ENCODE measurements at places on chromosomes 6 and 20. TPM values are rescaled to one million over a fixed set of nuclear protein-coding genes. Genes with fewer than 3 reads are reported as not detected.

MAVS gene
- 21.9 TPM for total RNA-seq

EFCAB8 gene
- total RNA-seq: 0.15 TPM

C20orf202 gene
- not detected for total RNA-seq

LINC00237 gene
- not detected for total RNA-seq

SAPCD1 gene
- total RNA-seq: 0.73 TPM

MYB gene
- 0.18 TPM for total RNA-seq

ARMC2 gene
- total RNA-seq: 1.1 TPM

FILIP1 gene
- total RNA-seq: 1.1 TPM

ESR1 gene
- 13.8 TPM for total RNA-seq

APOBEC2 gene
- not detected for total RNA-seq

HLA-DOB gene
- total RNA-seq: not detected

KCNK17 gene
- total RNA-seq: 1.2 TPM

TFAP2D gene
- total RNA-seq: not detected

HRH3 gene
- total RNA-seq: not detected

ZNF311 gene
- 0.68 TPM for total RNA-seq

TMC2 gene
- not detected for total RNA-seq

HSPA1L gene
- 0.60 TPM for total RNA-seq

DLL1 gene
- 4.9 TPM for total RNA-seq

BCAS1 gene
- 0.08 TPM for total RNA-seq

MICB gene
- 0.78 TPM for total RNA-seq

TCF21 gene
- 0.78 TPM for total RNA-seq

CHRNA4 gene
- 145 TPM for total RNA-seq

LAMA2 gene
- 5.3 TPM for total RNA-seq

TUBB1 gene
- total RNA-seq: 0.25 TPM

LTB gene
- total RNA-seq: 1.7 TPM

ZNF335 gene
- 7.6 TPM for total RNA-seq

SIRPD gene
- total RNA-seq: not detected

BMP6 gene
- 3.6 TPM for total RNA-seq

Measured in left lobe of liver (tissue), 2 donors.